ENCODE measurements at places on chromosomes 13 and 19.

- no peak for DNase-seq
These were observed 13.9 kb downstream of the TBC1D4 start for GRCh38 chr13:75468098-75468497.

GRCh38 chr19:46533078-46533620 is 37.5 kb upstream of the PNMA8B start:
- no peak for DNase-seq

- DNase-seq: no peak
These were observed 6.2 kb upstream of the COLGALT1 start for GRCh38 chr19:17549085-17549740.

GRCh38 chr13:62643007-62643483 is 1227.4 kb upstream of the PCDH20 start:
- no peak for DNase-seq

DNA sequence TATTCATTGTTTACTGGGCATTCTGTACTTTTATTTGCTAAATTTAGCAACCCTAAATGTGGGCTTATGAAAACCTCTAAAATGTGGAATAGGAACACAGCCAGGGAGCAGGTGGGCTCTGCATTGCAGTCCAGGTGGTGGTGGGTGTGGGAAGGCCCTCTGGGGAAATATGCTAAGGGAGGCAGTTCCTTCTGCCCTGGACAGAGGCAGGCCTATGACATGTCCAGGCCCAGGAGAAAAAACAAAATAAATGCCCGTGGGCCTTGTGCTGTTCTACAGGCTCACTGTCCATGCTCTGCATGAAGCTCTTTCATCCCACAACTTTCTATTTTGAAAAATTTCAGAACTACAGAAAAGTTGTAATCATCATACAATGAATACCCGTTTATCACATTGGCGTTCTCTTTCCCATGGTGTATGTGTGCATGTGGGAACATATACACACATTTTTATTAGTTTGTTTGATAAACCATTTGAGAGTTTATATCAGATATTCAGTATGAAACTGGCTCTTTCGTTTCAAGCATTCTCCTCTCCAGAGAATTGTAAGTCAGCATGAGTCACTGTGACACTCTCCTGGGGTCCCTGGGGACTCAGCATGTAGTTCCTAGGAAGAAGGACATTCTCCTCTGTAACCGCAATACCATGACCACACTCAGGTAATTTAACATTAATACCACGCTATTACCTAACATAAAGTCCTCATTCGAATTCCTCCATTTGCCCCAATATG is 505.3 kb downstream of the COG6 start:
- no peak for DNase-seq

All from activated CD4-positive, alpha-beta T cell treated with anti-CD3 and anti-CD28 coated beads for 4 hours (primary cell).